Activated CD4-positive, alpha-beta T cell treated with anti-CD3 and anti-CD28 coated beads, Interleukin-2, amount 10 ng/mL, durations not matched to agents 7 days and 5 days (primary cell): ENCODE measurements at places on chromosomes 3 and 15. TPM values are rescaled to one million over a fixed set of nuclear protein-coding genes. Genes with fewer than 3 reads are reported as not detected.

DNA sequence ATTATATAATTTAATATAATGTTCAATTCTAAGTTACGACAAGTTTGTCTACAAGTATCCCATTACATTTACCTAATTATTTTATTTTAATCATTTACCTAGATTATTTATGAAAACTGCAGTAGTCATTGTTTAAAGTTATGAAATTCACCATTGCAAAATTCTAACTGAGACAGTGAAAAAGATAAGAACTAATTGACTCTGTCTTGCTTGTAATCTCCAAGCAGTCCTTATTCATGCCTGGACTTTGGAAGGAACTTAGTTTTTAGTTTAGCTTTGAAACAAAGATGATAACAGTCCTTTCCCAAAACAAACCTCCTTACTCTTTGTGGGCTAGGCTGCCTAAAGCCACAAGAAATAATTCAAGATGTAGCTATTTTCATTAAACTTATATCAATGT, 165.0 kb downstream of the SUCNR1 start:
- no peak for DNase-seq

- DNase-seq = peak; percentile 77
These were observed 2.8 kb upstream of the ISG20 start for GRCh38 chr15:88636050-88636449.

GRCh38 chr3:126364731-126365301, 7.6 kb upstream of the KLF15 start:
- no peak for DNase-seq

DNA sequence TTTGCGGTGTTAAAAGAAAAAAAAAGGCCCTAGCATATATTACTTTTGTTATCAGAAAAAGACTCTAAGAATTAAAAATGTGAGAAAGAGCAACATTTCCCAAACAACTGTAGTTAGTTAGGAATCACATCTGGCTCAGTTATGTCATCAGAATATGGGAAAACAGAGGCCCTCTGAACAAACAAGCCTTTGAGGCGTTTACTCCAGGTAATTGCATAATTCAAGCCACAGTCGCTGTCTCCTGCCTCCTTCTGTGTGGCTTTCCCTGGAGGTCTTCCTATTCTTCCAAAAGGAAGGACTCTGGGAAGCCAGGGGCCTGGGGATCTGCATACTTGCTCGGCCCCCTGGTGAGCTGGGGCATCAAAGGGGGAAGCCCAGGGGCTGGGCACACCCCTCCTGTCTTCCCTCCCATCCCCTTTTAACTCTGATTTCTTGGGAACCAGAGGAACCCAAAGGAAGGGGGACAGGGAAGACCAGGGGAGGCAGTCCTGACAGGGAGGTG, 3.7 kb upstream of the FAM107A start:
- DNase-seq = no peak

SNRPN gene
- total RNA-seq = 50.7 TPM

- no peak for DNase-seq
These were observed 32.2 kb upstream of the PLA2G4E start for GRCh38 chr15:42053010-42053409.

LSAMP gene
- total RNA-seq = not detected

ARL13B gene
- 7.9 TPM for total RNA-seq

DNA sequence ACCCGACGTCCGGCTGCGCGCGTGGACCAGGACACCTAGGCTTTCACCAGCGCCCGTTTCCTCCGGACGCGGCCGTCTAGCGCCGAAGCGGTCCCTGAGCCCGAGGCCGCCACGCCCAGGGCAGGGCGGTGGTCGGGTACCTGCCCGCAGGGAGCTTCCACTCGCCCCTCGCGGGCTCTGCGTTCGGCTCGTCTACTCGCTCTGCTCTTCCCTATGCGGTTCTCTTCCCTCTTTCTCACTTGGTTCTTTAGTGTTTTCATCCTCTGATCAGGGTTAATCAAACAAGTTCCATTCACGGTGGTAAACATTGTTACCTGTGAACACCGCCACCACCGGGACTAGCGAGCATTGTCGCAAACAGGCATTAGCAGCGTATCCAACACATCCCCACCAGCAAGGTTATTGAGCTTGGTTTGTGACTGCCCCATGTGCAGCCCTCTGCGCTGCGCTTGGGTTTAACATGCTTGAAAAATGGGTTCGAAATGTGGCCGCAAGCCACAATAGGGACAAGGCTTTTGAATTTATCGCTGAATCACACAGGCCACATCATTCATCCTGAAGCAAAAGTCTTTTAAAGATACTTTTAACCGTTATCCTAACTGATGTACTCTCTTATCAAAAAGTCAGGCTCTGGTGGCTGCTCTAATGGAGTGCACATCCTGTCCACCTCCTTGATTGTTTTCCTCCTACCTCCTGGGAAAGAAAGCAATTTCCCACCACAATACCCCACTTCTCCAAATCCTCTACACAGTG, 843 bp upstream of the CD47 start:
- DNase-seq = peak; percentile 40

DNA sequence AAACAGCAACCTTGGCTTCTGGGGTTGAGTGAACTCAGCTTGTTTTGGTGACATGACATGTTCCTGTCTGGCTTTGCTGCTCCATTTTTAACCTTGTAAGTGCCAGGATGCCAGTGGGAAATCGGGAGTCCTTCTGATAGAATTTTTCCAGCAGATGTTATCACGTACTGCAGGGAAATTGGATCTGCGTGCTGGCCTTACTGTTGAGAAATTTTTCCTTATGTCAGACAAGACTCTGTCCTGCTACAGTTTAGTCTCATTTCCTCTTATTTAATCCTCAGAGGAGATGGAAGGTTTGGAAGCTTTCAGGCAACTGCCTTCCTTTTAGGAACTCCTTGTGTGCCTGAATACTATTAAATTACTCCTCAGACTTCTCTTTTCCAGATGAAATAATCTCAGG, 80.6 kb downstream of the PGPEP1L start:
- DNase-seq = no peak

DNA sequence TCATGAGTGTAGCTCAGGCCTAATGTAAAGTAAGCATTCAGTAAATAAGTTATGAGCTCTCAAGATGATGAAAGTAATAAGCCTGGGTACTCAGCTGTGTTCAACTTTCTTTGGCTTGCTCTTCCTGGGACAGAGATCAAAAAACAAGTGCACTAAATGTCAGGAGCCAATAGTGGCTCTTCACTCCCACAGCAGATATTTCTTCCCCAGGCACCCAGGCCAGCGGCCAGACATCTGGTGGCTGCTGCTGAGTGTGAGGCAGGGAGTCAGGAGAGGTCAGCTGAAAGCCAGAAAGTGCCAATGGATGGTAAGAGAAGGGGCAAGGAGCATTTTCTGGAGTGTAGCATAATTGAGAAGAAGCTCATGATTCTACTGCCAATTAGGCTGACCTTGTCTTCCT, 18.2 kb upstream of the ITGA11 start:
- DNase-seq = no peak

- DNase-seq = no peak
These were observed 94.6 kb upstream of the UBE2E2 start for GRCh38 chr3:23108451-23109057.

MYRIP gene
- total RNA-seq = not detected

GRCh38 chr3:49912881-49913281, 9.2 kb upstream of the MST1R start:
- DNase-seq = no peak

SLC2A2 gene
- total RNA-seq = not detected

PRKCD gene
- 23.5 TPM for total RNA-seq

- no peak for DNase-seq
These were observed 31.1 kb upstream of the CCDC174 start for GRCh38 chr3:14620512-14620911.

DNA sequence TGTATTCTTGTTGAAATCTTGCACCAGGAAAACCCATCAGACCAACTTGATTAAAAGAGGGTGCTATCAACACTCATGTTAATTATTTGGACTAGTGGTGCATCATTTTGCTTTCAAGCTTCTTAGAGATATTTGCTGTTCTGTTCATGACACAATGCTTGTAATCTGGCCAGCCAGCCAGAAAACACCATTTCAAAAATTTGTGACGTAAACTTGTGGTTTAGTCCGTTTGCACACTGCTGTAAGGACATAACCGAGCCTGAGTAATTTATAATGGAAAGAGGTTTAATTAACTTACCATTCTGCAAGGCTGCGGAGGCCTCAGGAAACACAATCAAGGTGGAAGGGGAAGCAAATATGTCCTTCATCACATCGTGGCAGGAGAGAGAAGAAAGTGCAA, 374.3 kb upstream of the TGFBR2 start:
- no peak for DNase-seq

RPL14 gene
- 2,359 TPM for total RNA-seq

GRCh38 chr3:67654099-67654843, at the start of gene SUCLG2:
SUCLG2 (minus strand) TSS chr3:67654612; CDS start chr3:67654586, 26 bp downstream.
- peak; percentile 87 for DNase-seq

DNA sequence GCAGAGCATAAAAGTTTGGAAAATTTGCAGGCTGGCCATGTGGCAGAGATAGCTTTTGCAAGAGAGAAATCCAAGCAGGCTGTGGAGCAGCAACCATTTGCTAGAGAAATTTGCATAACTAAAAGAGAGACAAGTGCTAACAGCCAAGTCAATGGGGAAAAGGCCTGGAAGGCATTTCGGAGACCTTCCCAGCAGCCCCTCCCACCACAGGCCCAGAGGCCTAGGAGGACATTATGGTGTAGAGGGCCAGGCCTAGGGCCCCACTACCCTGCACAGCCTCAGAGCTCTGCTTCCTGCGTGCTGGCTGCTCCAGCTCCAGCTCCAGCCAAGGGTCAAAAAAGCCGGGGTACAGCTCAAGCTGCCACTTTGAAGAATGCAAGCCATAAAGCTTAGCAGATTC, 82.7 kb downstream of the MYO5A start:
- no peak for DNase-seq

DNA sequence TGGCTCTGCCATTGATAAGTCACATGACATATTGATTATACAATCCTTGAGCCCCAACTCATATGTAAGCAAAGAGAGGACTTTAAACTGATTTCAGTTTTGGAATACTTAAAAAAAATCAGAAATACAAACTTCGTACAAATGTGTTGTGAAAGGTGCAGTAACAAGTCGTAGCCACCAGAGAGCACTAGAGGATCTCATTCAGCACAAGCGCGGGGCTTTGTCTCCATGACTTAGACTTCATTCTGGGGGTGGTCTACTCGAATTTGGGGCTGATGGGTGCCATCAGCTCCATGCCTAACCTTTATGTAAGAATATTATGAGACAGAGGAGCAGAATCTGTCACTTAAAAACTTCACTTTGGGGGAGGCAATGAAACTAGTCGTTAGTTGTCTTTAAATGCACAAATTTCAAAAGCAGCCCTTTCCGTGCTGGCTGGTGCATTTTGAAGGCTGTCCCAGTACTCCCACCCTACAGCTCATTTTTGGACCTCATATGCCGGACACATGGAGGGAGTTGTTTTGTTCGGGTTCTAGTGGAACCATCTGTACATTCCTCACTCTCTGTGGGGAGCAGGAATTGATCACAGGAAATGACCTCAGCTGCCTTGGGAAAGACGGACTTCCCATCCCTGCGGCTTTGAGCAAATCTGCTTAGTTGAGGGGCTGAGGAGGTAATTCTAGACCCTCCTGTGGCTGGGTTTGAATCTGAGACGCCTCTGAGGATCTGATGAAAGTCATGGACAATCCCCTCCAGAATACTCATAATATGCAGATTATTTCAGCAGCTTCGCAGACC, 27.5 kb upstream of the MASP1 start:
- peak; percentile 55 for DNase-seq

DNA sequence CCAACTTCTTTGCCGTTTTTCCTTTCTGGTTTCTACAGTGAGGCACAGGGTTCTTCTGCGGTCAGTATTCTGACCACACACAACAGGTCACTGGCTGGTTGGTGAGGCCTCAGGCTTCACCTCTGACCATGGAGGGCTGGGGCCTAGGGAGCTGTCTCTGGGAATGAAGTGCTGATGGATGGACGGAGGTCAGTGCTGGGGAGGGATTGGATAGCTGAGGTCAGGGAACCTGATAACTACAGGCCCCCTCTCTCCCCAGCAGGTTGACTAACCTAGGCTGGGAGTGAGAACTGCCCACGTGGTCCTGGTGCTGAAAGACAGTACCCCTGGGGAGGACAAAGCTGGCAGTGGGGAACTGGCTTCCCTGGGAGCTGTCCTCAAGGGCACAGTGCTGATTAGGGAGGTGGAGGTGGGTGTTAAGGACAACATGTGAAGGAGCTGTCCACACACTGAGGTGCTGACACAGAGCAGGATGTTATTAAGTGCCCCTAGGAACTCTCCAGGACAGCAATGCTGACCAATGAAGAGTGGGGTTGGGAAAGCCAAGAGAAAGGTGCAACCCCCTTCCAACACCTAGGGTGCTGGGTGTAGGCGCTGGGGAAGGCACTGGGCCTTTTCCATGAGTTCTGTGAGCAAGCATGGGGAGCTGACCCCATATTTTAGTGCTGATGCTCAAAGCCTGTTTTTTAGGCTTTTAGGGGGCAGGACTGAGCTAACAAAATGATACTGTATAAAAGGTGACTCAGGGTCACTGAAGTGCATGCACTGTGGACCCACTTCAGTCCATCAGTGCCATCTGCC, 45.2 kb downstream of the ATP2B2 start:
- DNase-seq = peak; percentile 74

BUB1B gene
- total RNA-seq = 81.1 TPM

CAPN3 gene
- 5.5 TPM for total RNA-seq

- no peak for DNase-seq
These were observed 498.0 kb upstream of the PROK2 start for GRCh38 chr3:72282918-72283317.

SLC22A13 gene
- total RNA-seq = 0.37 TPM

DNA sequence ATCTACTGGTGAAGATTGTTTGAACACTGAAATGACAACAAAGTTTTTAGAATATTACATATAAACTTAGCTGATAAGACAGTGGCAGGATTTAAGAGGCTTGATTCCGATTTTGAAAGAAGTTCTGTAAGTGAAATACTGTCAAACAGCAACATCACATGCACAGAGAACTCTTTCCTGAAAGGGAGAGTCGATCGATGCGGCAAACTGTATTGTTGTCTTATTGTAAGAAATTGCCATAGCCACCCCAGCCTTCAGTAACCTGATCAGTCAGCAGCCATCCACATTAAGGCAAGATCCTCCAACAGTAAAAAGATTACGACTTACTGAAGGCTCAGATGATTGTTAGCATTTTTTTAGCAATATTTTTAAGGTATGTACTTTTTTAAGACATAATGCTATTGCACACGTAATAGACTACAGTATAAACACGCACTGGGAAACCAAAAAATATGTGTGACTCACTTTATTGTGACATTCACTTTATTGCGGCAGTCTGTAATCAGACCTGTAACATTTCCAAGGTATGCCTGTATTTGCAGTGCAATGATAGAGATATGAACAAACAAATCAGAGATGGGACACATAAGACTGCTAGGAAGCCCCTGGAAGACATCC, 225.6 kb upstream of the UBE2E1 start:
- DNase-seq = no peak

GRCh38 chr3:45215466-45215865, 10.6 kb downstream of the TMEM158 start:
- no peak for DNase-seq
